ENCODE measurements at places on chromosomes 11 and 22. TPM values are rescaled to one million over a fixed set of nuclear protein-coding genes. Genes with fewer than 3 reads are reported as not detected.

ROM1 gene
- total RNA-seq, result 7.0 TPM

PNPLA5 gene
- total RNA-seq, result not detected

CCDC73 gene
- not detected for total RNA-seq

HSD17B12 gene
- total RNA-seq, result 112 TPM

P4HA3 gene
- total RNA-seq, result 0.22 TPM
